ENCODE measurements at places on chromosomes 11 and 22.

- DNase-seq = no peak
These were observed 9.2 kb downstream of the FADD start for GRCh38 chr11:70212227-70212811.

- no peak for DNase-seq
These were observed 97.1 kb downstream of the CWC15 start for GRCh38 chr11:94876222-94876621.

GRCh38 chr22:17476838-17477237 is 86.5 kb upstream of the SLC25A18 start:
- no peak for DNase-seq

DNA sequence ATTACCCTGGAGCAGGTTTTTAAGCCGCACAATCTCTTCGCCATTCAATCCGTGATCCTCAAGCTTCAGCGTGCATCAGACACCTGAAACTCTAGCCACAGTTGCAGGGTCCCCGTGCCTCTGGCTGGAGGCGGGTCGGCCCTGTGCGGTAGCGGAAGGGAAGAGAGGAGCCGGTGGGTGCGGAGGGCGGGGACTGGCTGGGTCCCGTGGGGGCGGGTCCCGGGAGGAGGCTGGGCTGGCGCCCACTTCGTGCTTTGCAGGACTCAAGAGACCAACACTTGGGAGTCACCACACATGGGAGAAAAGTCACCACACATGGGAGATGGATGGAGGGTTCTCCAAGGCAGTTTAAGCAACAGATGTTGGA is 772 bp downstream of the C22orf15 start:
- DNase-seq = no peak

GRCh38 chr11:124793466-124794278 is 6.5 kb downstream of the MSANTD2 start:
- DNase-seq = no peak

- peak; percentile 15 for DNase-seq
These were observed 568.5 kb downstream of the KCNA4 start for GRCh38 chr11:29448246-29448877.

DNA sequence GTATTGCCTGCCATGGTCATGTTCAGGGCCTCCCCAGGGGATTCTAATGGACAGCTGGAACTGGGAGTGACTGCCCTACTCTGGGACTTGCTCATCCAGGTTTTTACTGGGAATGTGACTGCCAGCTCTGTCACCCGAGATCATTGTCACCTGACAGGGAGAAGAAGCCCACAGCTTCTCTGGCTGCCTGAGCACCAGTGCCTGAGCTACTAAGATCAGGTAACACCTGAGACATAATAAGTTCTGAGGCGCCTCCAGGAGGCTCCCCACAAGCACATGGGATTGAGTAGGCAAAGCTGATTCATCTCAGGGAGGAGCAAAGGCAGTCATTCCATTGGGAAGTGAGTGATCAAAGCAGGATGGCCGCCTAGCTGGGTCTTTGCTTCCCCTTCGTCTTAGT is 84.2 kb upstream of the GALNT18 start:
- no peak for DNase-seq
